GM13976 (cell line): ENCODE measurements at places on chromosomes 2 and 18.

DNA sequence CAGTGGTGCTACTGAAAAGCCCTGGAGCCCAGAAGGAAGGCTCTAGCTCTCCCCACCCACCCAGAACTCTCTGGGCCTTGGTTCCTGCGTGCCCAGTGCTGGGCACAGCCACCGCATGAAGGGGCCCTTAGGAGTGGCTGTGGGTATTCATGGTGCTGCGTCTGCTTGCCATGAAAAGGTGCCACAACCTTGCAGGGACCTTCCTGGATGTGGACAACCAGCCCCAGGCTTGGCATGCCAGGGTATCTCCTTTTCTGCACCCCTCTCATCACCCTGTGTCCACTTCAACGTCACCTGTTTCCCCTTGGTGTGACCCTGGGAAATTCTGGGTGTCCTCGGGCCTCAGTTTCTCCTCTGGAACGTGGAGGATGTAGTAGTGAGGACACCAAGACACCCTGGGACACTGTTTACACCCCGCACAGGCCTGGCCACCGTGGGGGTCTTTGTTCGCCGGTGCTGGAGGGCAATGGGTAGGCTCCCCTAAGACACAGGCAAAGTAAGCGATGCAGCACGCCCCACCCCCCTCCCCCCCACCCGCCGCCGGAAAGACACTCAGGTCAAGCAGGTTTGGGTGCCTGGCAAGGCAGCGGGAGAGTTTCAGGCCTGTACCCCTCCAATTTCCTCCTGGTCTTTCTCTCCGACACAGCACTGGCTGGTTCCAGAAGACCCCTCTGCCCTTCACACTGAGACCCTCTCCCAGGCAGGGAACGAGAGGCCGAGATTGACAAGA lies 34.8 kb upstream of the TAF1B start:
- peak; percentile 26 for DNase-seq

DNA sequence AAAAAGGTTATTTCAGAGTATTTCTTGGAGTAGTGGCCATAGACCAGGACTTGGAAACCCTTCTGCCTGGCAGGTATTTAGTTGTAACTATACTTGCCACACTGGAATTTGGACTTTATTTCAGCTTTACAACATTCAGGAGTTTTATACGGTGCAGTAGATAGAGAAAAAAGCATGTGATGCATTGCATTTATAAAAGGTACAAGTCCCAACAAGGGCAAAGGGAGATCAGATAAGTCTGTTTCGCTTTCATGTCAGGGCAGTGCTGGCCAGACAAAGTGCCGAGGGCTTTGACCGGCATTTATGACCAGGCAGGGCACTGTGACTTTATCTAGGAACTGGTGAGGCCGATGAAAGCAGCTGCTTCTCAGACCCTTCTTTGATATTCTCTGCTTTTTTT lies 145.4 kb downstream of the RTN4 start:
- no peak for DNase-seq

DNA sequence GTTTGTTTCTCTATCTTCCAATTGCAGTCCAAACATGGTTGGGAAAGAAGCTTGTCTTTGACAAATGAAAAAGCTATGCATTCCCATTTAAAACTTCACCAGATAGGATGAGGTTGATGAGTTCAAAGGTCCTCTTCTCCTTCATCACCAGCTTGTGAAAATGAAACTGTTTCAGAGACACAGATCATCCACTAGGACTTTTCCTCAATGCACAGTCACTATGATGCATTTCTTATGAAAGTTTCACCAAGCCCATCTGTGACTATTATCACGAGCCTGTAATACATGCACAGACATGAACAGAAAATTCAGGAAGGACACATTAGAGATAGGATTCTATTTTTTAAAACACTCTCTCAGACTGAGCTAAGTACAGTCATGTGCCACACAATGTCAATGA lies 644.4 kb downstream of the PLCL1 start:
- no peak for DNase-seq

GRCh38 chr2:167487728-167488127 lies 599.4 kb downstream of the XIRP2 start:
- DNase-seq = no peak
